Fibroblast of gingiva (primary cell): ENCODE measurements at places on chromosomes 5 and 9.

DNA sequence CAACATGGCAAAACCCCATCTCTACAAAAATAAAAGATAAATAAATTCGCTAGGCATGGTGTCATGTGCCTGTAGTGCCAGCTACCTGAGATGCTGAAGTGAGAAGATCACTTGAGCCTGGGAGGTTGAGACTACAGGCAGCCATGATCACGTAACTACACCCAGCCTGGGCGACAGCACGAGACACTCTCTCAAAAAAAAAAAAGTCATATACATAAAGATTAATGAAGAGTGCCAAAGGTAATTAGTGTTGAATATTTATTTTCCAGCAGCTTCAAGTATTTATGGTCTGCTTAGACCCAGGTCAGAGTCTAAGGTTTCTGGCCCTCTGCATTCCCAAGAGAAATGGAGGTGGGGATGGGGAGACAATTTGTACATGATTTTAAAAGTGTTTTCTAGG is 167.7 kb downstream of the CD180 start:
- no peak for DNase-seq

- no peak for DNase-seq
Measured at GRCh38 chr5:77973253-77973609, 197.1 kb upstream of the TBCA start.

- no peak for DNase-seq
Measured at GRCh38 chr5:149432911-149433401, 53.9 kb upstream of the IL17B start.

- DNase-seq, result peak; percentile 25
Measured at GRCh38 chr5:140219068-140219991, 44.3 kb downstream of the CYSTM1 start.
